Right ventricle myocardium inferior (tissue), 1 donor: ENCODE measurements at places on chromosomes 6 and 20.

DNA sequence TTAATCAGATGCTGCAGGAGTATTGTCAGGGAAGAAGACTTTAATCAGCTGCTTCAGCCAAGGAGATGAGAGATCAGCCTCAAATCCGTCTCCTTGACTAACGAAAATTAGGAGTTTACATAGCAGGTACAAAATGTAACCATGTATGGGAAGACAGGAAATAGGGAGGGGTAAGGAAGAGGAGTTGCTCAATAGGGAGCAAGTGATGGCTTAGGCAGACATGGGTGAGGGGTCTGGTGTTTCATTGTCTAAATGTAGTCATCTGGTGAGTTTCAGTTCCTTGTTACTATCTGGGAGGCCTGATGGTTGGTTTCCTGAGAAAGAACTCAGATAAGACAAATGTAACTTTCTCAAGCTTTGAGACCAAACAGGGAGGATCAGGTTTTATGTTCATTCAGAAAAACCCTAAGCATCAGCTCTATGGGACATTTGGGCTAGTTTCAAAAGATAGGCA lies 217.3 kb upstream of the SULF2 start:
- DNase-seq: no peak

DNA sequence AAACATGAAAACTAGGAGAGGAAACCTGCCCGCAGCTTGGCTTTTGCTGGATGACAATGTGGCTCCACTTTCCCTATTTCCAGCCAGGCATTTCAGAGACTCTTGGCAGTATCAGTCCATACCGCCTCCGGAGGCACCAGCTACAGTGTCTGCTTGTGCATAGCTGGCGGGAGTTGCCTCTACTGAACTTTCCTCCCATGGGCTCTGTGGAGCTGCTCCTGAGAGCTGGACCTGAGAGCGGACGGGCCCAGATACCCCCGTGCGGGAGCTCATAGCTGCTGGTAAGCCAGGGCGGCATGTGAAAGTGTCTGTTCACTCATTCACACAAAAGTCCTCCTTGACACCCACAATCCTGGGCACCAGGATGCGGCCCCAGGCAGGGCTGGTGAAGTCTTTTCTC lies 130.3 kb upstream of the PMEPA1 start:
- DNase-seq: no peak

DNA sequence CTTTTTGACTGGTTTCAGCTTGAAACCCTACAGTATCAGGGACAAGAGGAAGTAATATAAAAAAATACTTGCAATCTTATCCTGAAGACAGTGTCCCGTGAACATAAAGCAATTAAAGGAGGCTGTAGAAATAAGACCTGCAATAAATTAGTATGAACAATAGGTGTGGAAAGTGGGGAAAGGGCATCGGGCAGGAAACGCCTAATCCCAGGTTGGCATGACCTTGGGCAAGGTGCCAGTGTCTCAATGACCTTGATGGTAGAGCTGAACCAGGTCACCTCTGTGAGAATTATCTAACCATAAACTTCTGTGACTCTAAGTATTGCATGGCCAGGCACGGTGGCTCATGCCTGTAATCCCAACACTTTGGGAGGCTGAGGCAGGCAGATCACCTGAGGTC lies 115.2 kb downstream of the LY86 start:
- DNase-seq: no peak

DNA sequence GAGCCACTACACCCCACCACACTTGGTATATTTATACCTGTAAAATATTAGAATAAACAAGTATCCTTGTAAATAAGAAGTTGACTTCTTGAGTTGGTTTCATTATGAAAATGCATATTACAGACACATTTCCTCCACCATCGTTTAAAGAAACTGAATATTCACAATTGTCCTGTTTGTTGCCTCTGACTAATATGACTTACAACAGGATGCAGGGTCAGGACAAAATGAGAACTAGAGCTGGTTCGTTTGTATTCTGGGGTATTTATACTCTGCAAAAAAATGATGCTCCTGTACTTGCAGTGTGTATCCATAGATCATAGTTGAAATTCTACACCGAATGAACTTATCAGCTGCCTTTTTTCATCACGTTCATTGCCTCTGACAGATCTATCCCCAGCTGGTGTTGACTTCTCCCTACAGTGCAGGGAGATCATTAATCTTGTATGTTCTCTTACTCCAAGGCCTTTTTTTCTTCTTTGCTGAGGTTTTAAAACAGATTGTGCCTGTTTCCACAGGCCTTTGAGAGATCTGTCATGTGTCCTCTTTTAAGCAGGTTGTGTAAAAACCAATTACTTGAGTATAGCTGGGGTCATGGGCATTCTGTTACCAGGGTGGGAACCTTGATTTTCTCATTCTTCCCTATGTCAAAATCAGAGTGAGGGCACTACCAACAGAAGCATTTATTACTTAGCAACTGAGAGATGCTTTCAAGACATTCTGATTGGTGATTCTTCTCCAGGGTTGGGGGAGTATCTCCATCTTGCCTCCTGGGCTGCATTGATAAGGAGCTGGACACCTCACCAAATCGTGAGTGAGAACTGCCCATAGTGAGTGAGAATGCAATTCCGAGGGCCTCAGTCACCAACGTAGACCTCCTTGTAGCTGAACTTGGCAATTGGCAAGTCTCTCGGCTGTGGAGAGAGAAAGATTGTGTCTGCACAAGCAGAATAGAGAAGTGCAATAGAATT lies 78.8 kb upstream of the CD83 start:
- DNase-seq: no peak

DNA sequence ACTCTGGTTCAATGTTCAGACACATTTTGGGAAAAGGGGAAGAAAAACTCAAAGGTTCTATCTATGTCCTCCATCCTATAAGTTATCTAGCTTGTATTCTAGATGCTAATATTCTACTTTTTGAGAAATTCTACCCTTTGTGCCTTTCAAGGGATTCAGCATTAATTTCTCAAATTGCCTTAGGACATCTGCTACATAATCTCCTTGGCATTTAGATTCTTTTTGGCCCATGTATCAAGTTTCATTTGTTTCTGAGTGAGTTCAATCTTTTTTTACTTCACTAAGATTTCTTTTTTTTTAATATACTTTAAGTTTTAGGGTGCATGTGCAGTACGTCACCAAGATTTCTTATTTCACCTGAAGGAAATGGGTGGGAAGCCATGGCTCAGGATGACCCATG lies 232.7 kb upstream of the TENT5A start:
- DNase-seq: no peak

- DNase-seq: no peak
Measured at GRCh38 chr20:16082051-16082550, 491.1 kb downstream of the KIF16B start.

DNA sequence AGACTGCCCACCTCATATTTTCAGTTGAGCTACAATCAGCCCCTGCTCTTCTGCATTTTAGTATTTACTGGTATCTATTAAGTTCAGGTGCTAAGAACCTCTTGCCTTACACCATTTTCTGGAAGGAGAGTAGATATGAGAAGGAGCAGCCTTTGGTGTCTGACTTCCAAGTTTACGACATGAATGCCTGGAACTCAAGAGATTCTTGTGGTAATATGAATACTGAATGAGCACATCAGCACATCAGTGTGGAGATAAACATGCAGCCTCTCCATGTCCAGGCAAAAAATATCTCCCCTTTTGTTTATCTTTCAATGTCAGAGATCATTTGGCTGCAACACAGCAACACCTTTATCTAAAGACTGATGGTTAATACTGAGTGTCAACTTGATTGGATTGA lies 65.8 kb upstream of the THEMIS start:
- no peak for DNase-seq

DNA sequence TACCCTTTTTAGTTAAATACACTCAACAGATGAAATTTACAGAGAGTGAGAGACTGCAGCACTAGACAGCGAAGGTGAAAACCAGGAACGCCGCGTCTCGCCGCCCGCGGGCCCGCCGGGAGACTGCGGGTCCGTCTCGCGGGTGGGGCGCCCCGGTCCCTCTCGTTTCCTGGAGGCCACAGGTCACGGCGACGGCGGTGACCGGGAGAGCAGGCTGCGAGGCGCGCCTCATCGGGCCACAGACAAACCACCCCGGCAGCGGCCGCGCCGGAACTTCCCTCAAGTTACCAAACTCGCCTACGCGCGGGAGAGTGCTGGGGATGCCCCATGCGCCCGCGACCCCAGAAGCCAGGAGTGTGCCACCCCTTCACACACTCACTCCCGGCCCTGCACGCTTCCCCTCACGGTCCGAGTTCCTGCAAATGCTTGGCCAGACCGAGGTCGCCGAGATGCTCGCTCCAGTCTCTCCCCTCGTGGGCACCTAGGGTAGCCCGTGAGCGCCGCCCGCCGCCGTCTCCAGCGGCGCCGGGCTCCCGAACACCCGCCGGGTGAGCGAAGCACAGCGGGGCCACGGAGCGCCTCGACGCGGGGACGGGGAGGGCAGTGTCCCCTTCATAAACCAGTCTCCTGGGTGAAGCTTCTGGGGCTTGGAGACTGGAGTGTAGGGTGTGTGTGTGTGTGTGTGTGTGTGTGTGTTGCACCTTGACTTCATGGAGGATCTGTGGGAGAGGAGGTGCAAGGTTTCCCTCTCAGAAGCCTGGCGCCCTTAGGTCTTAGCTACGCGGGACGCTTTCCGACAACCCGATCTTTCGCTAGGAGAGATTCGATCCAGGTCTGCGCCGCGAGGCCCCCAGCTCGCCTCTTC lies 1.4 kb downstream of the BACH2 start:
- peak; percentile 70 for DNase-seq

DNA sequence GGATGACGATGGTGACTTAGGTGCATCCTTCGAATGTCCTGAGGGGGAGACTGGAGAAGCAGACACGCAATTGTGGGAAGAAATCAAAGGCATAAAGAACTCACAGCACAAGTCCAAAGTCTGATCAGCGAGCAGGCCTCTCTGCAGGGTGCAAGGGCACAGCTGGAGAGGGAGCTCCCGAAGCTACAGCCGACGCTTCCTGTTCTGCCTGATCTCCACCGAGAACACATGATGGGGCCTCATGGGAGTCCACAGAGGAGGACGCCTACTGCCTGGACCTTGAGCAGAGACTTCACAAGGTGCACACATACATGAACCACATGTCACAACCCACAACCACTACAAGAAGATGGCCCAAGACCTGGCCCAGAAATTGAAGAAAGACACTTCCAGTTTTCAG lies 51.4 kb downstream of the RIN2 start:
- no peak for DNase-seq

- DNase-seq: no peak
Measured at GRCh38 chr20:48745330-48745729, 82.5 kb downstream of the PREX1 start.

GRCh38 chr20:36202891-36203338 lies 33.4 kb upstream of the AAR2 start:
- peak; percentile 88 for DNase-seq

DNA sequence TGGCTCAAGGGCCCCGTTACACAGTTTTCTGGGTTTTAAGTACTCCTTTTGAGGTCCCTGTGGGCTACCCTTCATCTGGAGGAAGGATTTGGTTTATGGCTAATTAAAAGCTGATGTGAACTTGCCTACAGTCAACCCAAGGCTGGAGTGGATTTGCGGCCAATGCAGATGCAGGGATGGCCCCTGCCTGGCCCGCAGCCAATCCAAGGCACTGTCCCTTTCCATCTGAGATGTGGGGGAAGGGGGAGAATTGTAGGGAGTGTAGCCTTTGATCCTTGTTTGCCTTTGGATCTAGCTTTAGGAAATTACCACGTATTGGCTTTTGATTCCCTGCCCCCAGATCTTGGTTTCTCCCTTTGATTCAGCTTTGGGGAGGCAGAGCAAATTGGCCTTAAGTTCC lies 128.0 kb upstream of the GGTLC1 start:
- DNase-seq: no peak

DNA sequence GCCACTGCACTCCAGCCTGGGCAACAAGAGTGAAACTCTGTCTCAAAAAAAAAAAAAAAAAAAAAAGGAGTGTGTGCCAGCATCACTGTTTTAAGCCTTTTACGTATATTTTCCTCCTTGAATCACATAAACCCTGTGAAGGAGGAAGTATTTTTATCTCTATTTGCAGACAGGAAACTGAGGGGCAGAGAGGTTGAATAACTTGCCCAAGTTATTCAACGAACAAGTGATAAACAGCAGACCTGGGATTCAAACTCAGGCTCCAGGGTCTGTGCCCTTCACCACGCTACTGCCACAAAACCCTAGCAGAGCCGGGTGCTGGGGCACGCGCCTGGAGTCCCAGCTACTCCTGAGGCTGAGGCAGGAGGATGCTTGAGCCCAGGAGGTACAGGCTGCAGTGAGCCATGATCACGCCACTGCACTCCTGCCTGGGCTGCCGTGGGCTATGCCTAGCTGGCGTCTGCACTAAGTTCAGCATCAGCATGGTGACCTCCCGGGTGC lies 9.4 kb upstream of the AVP start:
- DNase-seq: no peak

DNA sequence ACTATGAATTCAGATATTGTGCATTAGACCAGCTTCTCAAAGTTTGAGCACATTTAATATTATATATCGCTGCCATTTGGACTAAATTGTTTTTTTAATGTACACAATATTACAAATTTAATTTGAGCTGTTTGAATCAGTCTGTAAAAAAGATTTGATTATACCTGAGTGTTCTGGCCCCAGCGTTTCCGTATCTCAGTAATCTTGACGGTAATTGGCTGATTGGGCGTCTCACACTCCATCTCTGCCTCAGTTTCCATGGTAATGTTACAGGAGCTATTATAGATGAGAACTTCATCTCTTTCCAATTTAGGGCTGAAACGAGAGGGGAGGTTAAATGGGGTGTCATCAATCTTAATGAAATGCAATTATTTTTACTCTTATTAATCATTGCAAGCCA lies 77.3 kb downstream of the PKHD1 start:
- DNase-seq: no peak
